ENCODE measurements at places on chromosomes 7 and 10.

- no peak for DNase-seq
Measured at GRCh38 chr10:30977385-30977784, 54.3 kb downstream of the ZNF438 start.

DNA sequence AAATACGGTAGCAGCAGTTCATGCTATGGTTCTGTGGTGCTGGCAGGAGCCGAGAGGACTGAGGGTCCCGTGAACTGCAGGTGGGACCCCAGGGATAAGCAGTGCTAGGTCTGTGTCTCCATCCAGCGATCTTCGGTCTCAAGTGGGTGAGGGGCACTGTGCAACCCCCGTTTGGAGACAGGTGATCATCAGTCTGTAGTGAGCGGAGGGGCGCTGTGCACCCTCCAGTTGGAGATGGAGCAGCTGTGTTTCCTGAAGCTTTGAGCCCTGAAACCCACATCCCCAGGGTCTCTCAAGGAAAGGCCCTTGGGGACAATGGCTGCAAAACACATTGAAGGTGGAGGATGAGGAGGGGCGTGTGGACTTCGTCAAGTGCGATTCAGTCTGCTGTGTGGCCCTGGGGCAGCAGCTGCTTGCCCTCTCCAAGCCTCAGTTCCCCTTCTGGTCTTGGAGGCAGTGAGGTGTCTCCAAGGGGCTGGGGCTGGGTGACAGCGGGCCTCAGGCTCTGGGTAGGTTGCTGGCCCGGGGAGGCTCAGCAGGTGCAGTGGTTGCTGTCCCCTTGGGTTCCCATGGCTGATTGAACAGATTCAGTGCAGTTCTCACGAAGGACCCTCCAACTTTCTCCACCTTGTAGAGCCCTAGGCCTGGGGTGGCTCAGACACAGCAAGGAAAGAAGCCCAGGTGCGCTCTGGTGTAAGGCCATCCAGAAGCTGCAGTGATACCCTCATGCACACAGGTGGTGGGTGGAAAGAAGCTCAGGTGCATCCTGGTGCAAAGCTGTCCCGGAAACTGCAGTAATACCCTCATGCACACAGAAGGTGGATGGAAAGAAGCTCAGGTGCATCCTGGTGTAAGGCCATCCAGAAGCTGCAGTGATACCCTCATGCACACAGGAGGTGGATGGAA lies 160.6 kb downstream of the ADARB2 start:
- no peak for DNase-seq

GRCh38 chr7:68133045-68133444 lies 1136.4 kb downstream of the TYW1 start:
- no peak for DNase-seq

DNA sequence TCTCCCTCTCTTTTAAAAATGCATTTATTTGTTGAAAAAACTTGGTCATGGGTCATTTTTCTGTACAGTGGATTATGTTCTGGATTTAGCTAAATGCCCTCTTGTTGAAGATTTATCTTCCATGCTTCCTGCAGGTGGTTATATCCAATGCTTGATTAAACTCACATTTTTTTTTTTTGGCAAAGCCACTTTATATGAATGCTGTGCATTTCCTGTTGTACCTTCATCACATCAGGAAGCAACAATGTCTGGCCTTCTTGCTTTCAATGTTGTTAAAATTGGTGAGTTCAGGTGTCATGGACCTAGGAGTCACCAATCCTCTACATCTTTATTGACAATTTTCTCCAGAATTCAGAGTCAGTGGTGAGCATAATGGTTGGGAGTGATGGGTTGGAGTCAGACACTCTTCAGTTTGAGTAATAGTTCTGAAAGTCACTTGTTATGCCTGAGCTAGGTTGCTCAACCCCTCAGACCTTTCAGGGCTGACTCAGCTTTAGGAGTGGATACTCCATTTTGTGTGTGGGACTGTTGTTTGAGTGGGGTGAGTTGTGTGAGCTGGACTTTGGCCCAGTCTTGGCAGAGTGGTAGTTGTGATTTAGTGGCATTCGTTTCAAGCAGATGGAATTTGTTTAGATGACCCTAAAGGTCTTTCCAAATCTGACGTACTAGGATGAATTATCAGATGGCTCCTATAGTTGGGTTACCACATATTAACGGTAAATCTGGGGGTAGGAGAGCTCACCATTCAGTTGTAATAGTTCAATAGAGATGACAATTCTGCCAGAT lies 213.5 kb upstream of the ZNF32 start:
- no peak for DNase-seq

DNA sequence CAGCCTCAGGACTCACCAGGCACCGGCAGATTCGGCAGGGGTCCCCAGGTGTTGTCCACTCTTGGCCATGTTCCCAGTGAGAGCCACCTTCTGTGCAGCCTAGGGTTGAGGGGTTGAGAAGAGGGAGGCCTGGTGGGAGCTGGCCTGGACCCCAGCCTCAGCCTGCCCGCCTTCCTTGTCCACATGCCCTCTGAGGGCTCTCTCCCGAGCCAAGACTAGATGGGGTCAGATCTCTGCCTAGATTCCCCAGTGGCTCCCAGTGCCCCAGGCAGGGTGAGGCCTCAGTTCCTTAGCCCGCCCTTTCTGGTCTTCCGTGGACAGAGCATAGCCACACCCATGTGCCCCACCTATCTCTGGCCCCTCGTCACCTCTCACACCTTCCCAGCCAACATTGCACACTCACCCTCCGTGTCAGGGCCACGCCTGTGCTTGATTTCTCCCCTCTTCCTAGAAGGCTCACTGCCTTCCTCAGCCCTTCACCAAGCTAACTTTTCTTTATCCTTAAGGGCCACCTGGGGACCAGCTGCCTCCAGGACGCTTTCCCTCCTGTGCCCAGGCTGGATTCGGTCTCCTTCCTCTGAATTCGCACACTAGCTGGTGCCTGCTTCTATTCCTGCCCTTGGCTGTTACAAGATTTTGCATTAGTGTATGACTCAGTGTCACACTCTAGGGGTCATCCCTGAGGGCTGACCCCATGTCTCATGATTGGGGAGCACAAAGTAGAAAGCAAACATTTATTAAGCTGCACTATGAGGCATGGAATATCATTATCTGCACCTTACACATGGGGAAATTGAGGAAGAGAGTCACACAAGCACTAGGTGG lies 7.5 kb downstream of the KCP start:
- no peak for DNase-seq

- DNase-seq: no peak
Measured at GRCh38 chr10:115937768-115938056, 335.3 kb downstream of the GFRA1 start.

- DNase-seq: no peak
Measured at GRCh38 chr7:66173856-66174255, 31.3 kb upstream of the TPST1 start.

GRCh38 chr10:74120911-74121310 lies 29.7 kb downstream of the AP3M1 start:
- no peak for DNase-seq

GRCh38 chr10:122381680-122382079 lies 7.2 kb downstream of the PLEKHA1 start:
- DNase-seq: no peak

DNA sequence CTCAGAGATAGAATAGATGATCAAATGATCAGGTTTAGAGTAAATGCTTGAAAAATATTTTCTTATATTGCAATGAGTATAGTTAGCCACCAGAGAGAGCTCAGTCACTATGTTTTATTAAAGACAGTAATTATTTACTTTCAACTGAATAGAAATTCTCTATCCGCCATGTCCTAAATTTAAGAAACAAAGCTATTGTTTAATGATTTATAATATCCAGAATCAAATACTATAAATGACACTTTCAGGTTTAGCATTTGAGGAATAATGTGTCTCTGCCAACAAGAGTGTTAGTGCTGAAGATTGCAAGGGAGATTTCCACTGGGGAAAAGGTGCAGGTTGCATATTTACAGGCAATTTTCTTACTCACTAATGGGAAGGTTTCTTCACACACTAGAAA lies 184.7 kb downstream of the DGKB start:
- DNase-seq: no peak

GRCh38 chr7:13641714-13642113 lies 347.8 kb downstream of the ETV1 start:
- no peak for DNase-seq

GRCh38 chr7:51309361-51310130 lies 7.1 kb downstream of the COBL start:
- no peak for DNase-seq
